ENCODE measurements at places on chromosomes 2 and 18.

- no peak overlapping the region for H3K27ac ChIP-seq
- no peaks in the 10 kb centered on the region for H3K36me3 ChIP-seq
- no peak overlapping the region for H3K4me3 ChIP-seq
- H3K27me3 ChIP-seq: no peaks in the 10 kb centered on the region
Observed at GRCh38 chr2:138504546-138505235, 3.1 kb downstream of the SPOPL start.

- DNase-seq: no peak
- no peaks in the 10 kb centered on the region for H3K4me1 ChIP-seq
- H3K27ac ChIP-seq: no peak overlapping the region
- no peak overlapping the region for H3K4me3 ChIP-seq
Observed at GRCh38 chr2:80748592-80748991, 444.0 kb upstream of the LRRTM1 start.

- H3K27me3 ChIP-seq: no peaks in the 10 kb centered on the region
- no peak overlapping the region for H3K4me3 ChIP-seq
- DNase-seq: no peak
- peaks cover 47% of the 10 kb centered on the region for H3K36me3 ChIP-seq
Observed at GRCh38 chr18:31070206-31070605, 27.7 kb upstream of the DSC3 start.

DNA sequence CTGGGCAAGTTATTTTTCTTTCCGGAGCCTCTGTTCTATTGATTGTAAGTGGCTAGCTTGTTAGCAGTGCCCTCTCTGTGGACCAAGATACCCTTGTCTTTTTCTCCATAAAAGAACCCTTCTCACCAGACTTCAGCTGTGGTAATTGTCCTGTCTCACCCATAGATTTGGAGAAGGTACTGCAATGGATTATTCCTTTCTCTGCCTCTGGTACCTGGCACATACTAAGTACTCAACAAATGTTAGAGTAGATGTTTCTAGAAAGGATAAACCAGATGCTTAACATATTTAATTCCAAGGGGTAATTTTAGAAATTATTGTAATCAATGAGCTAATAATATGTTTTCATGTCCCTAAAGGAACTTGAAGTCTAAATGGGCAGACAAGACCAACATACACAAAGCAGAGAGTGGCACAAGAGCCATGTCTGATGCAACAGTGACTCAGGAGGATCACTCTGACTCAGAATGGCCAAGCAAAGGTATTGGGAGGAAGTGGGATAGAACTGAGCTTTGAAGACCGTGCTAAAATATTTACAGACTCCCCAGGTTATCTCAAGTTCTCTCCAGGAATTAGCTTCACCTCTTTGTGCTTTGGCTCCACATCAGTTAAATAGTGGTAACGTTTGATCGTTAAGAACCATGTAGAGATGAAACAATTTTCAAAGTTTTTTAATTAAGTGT lies 129.7 kb upstream of the OSR1 start:
- no peaks in the 10 kb centered on the region for H3K27me3 ChIP-seq
- H3K4me1 ChIP-seq: no peaks in the 10 kb centered on the region
- no peak overlapping the region for H3K27ac ChIP-seq
- no peak overlapping the region for H3K4me3 ChIP-seq

DNA sequence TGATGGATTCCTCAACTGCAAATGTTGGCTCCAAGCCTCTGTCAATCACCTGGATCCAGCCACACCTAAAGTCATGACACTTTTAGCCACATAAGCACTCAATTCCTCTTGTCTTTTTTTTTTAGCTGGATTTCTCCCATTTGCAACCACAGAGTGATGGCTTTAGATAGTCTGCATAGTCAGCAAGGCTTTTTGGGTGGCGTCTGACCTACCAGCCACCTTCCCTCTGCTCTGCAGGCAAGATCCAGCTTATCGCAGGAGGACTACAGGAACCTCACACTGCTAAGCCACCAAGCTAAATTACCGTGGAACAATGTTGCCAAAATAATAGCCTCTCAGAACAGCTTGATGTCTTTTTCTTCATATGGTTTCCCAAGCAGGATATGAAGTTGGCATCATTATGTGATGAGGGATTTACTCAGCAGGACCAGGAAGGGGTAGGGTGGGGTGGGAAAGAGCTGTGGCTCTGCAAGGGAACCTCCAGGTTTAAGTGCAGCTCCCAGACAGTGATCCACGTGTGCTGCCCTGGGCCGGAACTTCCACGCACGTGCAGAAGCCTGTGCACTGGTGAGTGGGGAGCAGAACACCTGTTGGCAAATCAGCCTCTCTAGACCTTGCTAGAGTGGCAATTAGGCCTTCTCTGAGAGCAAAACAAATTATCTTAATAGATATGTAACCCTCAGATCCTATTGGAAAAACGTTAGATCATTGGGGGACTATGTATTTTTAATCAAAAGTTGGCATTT lies 170.6 kb upstream of the NCK2 start:
- no peaks in the 10 kb centered on the region for H3K27me3 ChIP-seq
- peaks cover 13% of the 10 kb centered on the region for H3K4me1 ChIP-seq
- H3K4me3 ChIP-seq: no peak overlapping the region
- DNase-seq: no peak
- H3K36me3 ChIP-seq: no peaks in the 10 kb centered on the region

DNA sequence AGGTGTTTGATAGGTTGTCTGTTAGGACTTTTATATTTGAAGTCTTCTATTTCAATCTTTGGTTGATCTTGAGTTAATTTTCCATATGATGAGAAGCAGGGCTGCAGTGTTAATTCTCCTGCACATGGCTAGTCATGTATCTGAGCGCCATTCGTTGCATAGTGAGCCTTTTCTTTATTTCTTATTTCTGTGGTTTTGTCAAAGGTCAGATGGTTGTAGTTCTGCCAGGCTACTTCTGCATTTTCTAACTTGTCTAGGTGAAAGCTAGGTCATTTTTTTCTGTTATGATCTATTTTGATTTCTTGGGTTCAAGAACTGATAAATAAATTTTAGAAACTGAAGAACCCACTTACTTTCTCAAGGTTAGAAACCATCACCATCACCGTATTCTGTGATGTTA lies 56.7 kb downstream of the CCDC74A start:
- H3K36me3 ChIP-seq: no peaks in the 10 kb centered on the region
- no peak overlapping the region for H3K4me3 ChIP-seq
- no peak overlapping the region for H3K27ac ChIP-seq

- H3K27me3 ChIP-seq: no peaks in the 10 kb centered on the region
- no peaks in the 10 kb centered on the region for H3K36me3 ChIP-seq
- H3K27ac ChIP-seq: no peak overlapping the region
- H3K4me1 ChIP-seq: no peaks in the 10 kb centered on the region
Observed at GRCh38 chr18:59428018-59428417, 69.0 kb upstream of the LMAN1 start.
